ENCODE measurements at places on chromosomes 13 and 19. TPM values are rescaled to one million over a fixed set of nuclear protein-coding genes. Genes with fewer than 3 reads are reported as not detected.

- DNase-seq = no peak
Observed at GRCh38 chr19:15304140-15304705, 28.1 kb downstream of the BRD4 start.

- no peak for DNase-seq
Observed at GRCh38 chr19:12984143-12984627, 11.1 kb upstream of the NFIX start.

- no peak for DNase-seq
Observed at GRCh38 chr13:98187965-98188261, 10.8 kb upstream of the RNF113B start.

- no peak for DNase-seq
Observed at GRCh38 chr19:46935066-46935663, 74.4 kb downstream of the ARHGAP35 start.

- DNase-seq = no peak
Observed at GRCh38 chr13:78319101-78319627, 284.2 kb downstream of the POU4F1 start.

GRCh38 chr19:49613374-49613773 lies 22.4 kb downstream of the PRR12 start:
- peak; percentile 85 for DNase-seq

DNA sequence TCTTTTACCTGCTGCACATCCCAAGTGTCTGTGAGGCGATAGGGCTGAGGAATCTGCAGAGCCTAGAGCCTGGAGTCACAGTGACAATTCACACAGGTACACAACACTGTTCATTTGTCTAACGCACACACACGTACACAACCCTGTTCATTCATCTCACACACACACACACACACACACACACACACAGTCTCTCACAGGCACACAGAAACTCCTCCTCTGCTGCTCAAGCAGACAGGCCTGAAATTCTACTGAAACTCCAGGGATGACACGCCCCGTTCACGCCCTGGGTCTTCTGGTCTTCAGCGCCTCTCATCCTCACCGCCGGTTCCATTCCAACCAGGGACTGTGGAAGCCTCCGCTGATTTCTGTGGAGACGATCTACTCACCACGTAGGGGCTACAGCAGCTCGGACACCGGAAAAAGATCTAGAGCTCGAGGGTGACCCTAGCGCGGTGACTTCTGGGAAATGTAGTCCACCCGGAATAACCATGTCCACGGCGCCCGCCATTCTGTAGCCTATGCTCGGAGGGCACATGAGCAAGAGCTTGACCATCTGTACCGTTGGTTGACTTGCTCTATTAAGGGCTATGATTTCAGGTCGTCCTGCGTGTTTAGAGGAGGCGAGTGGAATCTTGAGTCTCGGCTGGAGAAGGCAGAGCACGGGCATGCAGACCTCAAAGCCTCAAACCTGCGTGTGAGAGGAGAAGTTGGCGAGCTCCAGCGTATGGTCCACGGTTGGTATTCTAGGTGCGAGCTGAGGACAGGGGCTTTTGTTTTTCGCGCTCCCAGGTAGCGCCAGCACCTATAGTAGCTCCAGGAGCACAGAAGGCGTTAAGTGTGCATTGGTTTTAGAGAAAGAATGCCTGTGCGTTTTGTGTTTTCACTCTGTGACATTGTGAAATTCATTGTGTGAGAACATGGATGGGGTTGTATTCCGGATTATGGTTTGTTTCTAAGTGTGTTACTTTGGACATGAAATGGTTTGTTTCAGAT lies 33.4 kb downstream of the ZNF45 start:
- DNase-seq = peak; percentile 54

DNA sequence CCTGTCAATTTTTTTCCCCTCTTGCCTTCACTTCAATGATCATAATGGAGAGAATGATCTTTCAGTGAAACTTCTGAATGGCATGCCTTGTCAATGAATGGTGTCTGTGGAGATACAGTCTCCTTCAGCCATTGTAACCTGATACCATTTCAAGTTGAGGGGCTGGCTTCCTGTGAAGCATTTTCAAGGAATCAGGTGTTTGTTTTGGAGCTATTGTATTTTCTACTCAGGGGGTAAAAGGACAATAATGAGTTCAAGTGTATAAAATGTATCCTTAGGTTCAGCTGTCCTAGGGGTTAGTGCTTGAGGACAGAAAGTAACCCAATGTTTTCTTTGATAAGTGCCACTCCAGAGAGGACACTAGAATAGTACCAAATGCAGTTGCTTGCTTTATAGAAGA lies 23.8 kb upstream of the CBY2 start:
- no peak for DNase-seq

DNA sequence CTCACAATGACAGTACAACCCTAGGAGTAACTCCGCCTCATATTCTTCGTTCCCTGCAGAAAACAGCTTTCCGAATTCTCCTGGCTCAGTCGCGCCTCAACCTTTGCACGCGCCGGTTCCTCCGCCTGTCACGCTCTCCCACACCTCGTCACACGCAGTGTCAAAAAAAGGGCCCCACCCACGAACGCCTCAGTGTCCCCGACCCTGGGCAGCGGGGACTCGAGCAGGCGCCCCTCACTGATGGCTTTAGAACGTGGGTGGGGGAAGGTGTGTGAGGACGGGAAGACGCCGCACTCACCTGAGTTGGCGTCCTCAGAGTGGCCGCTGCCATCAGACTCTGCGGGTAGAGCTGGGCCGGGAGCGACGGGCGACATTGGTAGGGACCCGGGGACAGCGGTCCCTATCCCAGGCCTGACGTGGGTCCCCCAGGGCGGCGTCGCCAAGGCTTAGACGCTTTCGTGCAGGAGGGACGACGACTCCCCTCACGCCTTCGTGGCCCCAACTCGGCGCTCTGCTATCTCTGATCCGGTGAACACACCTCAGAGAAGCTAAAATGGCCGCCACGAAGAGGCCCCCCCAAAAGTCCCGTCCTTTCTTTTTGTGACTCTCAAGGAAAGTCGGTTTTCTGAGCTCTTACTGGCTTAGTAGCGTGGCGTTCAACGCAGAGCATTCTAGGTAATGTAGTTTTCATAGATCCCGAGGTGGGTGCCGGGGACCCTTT lies at the start of gene ZNF154:
TSS of gene ZNF154 (minus strand) at position 564 of the 721 bp plus-strand sequence. CDS start at position 331, 233 bp downstream.
- no peak for DNase-seq

- peak; percentile 76 for DNase-seq
Observed at GRCh38 chr13:99357131-99357596, 50.0 kb upstream of the GPR183 start.

DNA sequence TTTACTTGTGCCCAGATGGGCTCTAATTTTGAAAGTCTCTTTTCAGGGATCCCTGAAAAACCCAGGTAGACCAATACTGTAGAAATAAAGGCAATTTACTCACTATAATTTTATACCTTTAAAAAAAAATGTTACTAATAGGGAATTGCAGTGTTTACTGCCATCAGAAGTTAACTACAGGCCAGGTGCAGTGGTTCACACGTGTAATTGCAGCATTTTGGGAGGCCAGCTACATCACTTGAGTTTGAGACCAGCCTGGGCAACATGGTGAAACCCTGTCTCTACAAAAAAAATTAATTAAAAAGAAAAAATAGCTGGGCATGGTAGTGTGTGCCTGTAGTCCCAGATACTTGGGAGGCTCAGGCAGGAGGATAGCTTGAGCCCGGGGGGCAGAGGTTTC lies 10.2 kb downstream of the USP12 start:
- no peak for DNase-seq

- DNase-seq = peak; percentile 14
Observed at GRCh38 chr13:96141032-96141431, 51.1 kb downstream of the HS6ST3 start.

DNA sequence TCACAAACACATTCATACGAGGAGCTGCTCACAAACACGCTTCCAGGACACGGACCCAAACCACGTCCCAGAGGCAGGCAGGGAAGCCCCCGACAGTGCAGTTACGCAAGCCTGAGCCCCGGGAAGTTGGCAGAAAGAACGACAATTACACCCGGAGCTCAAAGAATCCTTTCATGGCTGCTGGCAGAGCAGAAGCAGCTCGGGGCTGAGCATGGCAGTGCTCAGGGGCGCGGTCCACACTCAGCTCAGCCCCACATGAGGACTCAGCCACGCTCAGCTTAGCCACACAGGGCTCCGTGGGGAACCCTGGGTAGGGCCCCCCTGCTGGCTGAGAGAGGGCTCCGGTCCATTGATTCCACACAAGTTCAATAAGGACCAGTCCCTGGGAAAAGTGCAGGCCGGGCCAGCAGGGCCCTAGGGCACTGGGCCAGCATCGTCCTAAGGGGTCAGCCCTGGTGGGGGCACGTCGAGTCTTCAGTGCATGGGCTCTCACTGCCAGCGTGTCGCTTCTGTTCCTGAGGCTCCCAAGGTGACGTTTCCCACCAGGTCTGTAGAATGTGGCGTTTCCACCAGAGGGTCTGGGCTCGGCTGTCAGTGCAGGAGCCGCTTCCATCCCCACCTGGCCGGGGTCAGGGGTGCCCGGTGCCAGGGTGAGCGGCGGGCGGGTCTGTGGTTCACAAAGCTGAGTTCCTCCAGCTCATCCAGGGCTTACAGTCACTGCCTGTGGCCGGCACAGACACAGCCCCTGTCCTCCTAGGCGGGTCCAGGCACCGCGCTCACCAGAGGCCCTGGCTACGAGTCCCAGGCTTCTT lies 23.1 kb downstream of the GAS6 start:
- DNase-seq = no peak

DNA sequence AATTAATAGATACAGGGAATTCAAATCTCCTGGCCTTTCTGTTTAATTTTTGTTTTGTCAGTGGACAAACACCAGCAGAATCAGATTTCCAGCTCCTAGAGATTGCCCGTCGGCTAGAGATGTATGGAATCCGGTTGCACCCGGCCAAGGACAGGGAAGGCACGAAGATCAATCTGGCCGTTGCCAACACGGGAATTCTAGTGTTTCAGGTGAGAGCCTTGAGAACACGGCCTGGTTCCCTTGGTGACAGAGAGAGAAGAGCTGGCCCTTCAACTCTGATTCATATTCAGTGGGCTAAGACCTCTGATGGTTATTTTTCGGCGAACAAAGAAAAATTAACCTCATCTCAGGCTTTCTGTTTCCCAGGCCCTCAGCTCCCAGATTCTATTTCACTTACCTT lies 191.3 kb downstream of the STK24 start:
- DNase-seq = no peak

GRCh38 chr19:56167064-56167578 lies 8.7 kb upstream of the GALP start:
- DNase-seq = peak; percentile 34

GRCh38 chr19:54013866-54014265 lies 22.4 kb downstream of the CACNG6 start:
- no peak for DNase-seq

DNA sequence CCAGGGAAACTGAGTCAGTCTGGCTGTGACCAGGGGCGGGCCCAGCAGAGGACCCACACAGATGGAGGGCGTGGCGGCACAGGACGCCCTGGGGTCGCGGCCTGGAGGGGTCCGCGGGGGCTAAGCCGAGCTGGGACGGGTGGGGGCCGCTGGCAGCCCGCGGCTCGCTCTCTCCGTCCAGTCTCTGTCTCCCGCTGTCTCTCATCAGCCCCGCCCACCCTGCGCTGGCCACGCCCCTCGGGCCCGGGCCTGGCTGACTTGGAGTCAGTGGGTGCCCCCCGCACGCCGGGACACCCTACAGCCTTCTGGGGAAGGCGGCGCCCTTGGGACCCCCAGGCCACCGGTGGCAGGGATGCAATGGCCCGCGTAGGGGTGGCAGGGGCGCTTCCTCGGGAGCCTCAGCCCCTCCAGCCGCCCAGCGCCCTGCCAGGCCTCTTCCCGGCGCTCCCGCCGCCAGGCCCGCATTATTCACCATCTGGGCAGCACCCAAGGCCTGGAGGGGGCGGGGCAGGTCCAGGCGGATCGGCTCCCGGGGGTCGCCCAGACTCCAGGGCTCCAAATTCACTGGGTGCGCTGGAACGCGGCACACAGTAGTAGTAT lies at the start of gene TBXA2R:
TSS of gene TBXA2R (minus strand) at position 186 of the 600 bp plus-strand sequence. CDS start 6,241 bp downstream, outside the sequence.
- peak; percentile 67 for DNase-seq

ZNF576 gene
- 22.5 TPM for total RNA-seq

LYL1 gene
- not detected for total RNA-seq

ZNF701 gene
- 6.3 TPM for total RNA-seq

CEACAM4 gene
- total RNA-seq = not detected

FGF14 gene
- under 0.01 TPM for total RNA-seq

NUDT15 gene
- 37.2 TPM for total RNA-seq

SYNGR4 gene
- not detected for total RNA-seq

All from A172 (cell line).